HS-5 (cell line): ENCODE measurements at places on chromosomes 2 and 18.

- DNase-seq = no peak
Observed at GRCh38 chr2:96873651-96874096, 3.8 kb upstream of the SEMA4C start.

DNA sequence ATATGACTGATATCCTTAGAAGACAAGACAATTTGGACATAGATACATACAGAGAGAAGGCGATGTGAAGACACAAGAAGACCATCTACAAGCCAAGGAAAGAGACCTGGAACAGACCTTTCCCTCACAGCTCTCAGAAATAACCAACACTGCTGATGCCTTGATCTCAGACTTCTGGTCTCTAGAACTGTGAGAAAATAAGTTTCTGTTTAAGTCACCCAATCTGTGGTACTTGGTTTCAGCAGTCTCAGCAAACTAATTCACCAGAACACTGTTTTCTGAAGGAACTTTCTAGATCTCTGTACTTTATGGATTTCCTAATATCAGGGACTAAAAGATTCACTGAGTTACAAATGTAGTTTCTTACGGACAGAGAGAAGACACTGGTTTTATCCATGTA lies 58.8 kb downstream of the NAB1 start:
- no peak for DNase-seq

DNA sequence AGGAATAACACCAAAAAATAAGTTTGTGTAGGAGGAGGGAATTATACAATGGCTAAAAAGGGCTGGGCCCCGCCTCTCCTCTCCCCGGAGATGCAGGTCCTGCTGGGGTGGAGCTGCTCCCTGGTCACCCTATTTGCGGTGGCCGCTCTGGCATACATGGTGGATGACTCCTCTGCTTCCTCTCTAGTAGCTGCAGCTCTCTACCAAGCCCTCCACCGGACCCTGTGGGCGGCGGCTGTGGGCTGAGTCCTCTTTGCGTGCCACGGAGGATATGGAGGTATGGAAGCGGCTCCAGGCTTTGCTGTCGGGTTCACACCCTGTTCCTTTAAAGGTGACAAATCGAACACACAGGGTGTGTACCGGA lies 77.1 kb upstream of the SEC11C start:
- no peak for DNase-seq

DNA sequence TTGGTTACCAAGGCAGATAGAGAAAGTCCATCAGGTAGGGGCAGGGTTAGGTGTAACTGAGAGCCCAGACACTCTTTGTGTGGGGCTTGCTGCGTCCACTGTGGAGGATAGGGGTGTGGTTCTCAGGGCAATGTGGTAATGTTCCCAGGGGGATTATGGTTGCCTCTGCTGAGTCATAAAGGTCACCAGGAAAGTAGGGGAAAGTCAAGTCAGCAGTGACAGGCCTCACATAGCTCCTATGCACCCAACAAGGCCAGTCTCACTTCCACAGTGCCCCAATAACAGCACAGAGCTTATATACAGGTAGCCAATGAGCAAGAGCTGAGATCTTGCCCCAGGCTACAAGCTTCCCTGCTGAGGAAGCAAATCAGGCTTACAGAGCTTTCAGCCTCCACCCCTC lies 1438.0 kb upstream of the ZEB2 start:
- no peak for DNase-seq
